Stimulated activated CD8-positive, alpha-beta memory T cell treated with anti-CD3 and anti-CD28 coated beads, Interleukin-7, amount 100 ng/mL, for 4 hours (primary cell): ENCODE measurements at places on chromosomes 1 and 21.

DNA sequence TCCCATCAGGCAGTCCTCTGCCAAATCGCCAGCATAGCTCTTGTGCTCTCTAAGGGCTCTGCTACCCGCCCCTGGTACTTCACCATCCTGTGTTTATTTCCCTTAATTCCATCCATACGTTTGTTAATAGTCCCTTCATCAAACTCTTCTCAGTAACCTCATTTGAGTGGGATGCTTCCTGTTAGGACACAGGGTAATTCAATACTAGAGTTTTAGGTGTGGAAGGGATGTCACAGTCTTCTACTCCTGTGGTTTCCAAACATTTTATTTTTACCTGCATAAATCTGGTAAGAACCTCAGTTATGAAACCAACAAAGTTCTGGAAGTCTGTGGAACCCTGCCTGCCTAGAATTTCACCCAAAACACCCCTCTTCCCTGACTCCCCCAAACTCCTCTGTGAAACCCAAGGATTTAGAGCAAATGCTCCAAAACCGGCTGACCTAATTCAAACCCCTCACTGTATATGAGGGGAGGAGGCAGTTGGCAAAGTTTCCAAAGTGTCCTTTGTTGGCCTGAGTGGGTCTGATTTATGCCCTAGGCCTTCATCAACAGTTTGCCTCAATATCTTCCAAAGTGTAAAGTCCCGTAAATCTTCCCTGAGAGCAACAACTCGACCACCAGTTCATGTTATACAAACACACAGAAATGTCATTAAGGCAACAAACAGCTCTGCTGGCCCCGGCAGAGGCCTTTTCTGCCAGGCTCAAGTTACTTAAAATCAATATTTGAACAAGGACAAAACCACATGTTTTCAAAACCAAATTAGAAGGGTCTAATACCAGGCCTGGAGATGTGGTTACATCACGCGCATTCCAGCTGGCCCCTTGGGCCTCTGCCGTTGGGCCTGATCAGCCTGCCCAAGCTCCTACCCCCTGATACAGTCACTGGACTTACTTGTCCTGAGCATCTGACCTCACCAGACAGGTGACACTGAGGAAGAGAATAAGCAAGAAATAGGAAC, 82.4 kb upstream of the FGGY start:
- no peak for DNase-seq

DNA sequence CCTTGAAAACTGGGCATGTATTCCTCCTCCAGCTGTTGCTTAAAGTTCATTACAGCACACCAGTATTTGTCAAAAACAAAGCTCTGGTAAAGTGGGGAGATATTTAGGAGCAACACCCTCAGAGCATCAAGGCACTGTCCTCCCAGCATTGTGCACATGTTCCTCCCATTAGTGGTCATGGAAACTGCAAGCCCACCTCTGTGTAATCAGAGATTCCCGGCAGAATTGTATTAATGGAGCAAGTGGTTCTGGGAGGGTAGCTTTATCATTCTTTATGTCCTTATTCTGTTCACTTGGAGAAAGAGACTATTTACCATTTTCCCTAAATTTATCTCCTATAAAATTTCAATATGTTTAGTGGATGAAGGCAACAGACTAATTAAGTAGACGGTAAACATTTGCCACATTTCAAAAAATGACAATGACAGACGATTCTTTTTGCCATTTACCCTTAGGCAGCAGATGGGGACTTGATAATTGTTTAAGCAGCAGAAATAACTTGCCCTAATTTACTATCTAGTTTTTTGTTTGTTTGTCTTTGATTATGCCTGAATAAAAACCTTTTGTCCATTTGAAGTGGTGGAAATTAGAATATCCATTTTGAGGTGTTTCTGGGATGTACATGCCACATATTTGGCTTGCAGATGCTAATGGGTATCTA, 289.6 kb upstream of the ST6GALNAC5 start:
- DNase-seq = no peak

DNA sequence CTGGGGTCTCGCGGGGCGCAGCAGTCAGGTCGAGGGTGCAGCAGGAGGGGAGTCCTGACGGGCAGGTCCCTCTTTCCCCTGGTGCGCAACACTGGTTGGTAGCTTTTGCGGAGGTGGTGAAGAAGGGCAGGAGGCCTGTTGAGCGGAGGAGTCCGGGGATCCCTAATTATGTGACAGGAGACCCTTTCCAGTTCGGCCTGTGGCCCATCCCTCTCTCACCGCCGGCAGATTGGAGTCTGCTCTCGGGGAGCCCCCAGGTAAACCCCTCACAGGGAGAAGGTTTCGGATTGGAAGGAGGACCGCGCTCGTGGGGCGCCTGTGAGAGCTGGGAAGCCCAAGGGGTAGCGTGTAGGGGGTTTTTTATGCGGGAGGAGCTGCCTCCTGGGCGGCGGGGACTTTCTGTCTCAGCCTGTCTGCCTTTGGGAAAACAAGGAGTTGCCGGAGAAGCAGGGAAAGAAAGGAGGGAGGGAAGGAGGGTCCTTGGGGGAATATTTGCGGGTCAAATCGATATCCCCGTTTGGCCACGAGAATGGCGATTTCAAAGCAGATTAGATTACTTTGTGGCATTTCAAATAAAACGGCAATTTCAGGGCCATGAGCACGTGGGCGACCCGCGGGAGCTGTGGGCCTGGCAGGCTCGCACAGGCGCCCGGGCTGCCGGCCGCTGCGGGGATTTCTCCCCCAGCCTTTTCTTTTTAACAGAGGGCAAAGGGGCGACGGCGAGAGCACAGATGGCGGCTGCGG, 9.5 kb downstream of the SIM2 start:
- no peak for DNase-seq

GRCh38 chr1:109272831-109273547, 10.0 kb downstream of the PSRC1 start:
- no peak for DNase-seq

- DNase-seq = no peak
Measured at GRCh38 chr1:119375366-119375765, 6.8 kb downstream of the HAO2 start.

DNA sequence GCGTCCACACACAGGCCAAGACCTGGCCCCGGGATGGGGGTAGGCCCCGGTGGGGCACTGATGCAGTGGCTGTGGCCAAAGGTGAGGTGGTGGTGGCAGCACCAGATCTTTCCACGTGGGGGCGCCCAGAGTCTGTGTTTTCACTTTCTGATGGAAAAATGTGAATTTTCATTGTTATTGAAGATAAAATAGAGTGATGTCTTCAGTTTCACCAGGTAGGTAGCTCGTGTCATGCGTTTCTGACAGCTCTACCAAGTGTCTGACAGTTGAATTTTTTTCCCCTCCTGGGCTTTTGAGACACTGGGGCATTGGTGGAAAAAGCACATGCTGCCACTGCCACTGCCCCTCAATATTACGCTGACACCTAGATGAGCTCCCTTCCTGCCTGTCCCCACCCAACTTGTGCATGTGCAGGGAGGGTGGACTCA, 40.0 kb upstream of the MAGOH start:
- peak; percentile 41 for DNase-seq

DNA sequence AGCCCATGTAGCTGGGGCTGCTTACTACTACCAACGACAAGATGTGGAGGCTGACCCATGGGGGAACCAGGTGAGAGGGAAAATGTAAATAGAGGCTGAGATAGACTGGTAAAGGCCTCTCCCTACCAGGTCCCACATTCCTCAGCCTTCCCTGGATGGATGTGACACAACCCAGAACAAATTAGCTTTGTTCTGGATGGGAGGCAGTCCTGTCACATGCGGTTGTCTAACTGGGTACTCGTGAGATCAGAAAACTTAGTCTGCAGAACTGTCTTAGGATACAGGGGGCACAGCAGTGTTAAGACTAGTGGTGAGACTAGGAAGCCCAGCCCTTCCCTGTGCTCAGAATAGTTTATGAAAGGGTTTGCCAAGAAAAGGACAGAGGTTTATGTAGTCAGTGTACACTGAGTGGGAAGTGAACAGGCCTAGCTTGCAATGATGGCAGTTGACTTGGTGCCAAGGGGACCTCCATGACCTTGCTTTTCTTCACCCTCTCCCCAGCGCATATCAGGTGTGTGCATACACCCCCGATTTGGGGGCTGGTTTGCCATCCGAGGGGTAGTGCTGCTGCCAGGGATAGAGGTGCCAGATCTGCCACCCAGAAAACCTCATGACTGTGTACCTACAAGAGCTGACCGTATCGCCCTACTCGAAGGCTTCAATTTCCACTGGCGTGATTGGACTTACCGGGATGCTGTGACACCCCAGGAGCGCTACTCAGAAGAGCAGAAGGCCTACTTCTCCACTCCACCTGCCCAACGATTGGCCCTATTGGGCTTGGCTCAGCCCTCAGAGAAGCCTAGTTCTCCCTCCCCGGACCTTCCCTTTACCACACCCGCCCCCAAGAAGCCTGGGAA, 8.4 kb downstream of the MMACHC start:
- DNase-seq = no peak

GRCh38 chr1:179589509-179589908, 2.1 kb upstream of the TDRD5 start:
- DNase-seq = no peak

GRCh38 chr21:26845759-26846035, 488 bp upstream of the ADAMTS1 start:
- no peak for DNase-seq

DNA sequence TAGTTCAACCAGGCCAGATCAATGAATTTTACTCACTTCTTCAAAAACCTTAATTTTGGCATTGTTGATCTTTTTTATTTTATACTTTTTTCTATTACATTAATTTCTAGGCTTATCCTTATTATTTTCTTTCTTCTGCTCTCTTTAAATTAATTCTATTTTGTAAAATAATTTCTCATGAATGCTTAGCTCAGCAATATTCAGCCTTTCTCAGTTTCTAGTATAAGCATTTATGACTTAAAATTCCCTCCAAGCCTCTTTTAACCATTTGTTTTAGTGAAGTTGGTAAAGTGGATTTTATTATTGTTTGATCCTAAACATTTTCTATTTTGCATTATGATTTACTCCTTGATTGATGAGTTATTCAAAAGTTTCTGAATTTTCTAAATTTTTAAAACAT, 20.6 kb upstream of the SAMD13 start:
- DNase-seq = no peak

DNA sequence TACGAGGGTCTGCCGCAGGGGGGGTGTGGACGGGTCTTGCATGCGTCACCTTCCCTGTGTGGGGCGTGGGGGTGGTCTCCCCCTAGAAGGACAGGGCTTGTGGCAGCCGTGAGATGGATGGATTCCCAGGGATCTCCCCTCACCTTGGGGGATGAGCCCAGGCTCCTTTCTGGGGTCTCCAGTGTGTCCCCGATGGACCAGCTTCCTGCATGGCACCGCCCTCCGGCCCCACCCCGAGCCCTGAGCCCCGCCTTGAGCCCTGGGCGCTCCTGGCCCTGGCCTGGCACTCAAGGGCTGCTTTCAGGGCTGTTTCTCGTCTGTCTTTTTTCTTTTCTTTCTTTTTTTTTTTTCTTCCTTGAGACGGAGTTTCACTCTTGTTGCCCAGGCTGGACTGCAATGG, 59.5 kb downstream of the SKI start:
- DNase-seq = no peak

GRCh38 chr21:30072496-30072895, 94.1 kb downstream of the CLDN17 start:
- DNase-seq = no peak

- DNase-seq = no peak
Measured at GRCh38 chr1:3597599-3597964, 13.7 kb downstream of the MEGF6 start.

DNA sequence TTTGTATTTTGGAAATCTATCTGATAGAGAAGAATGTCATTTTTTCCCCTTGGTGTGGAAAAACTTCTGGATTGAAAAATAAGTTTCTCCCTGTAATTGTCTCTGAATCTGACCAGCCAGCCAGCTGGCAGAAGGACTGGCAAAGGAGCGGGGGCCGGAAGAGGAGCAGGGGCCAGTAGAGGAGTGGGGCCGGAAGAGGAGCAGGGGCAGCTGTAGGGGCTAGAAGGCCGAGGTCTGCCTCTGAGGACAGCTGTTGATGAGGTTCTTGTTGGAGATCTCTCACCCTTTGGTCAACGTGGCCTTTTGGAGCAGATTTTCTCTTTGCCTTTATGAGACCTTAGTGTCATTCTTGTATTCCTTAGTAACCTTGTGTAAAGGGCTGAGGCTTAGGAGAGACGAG, 121.8 kb downstream of the GALNT2 start:
- DNase-seq = no peak

GRCh38 chr1:157771661-157772425, 5.1 kb downstream of the FCRL2 start:
- no peak for DNase-seq

- DNase-seq = no peak
Measured at GRCh38 chr1:175742790-175743459, 470 bp downstream of the TNR start.
